ENCODE measurements at places on chromosomes 4 and X. TPM values are rescaled to one million over a fixed set of nuclear protein-coding genes. Genes with fewer than 3 reads are reported as not detected.
A peak's percentile ranks its signal among the peaks of the same experiment; 100 is the strongest.

- peak overlapping the region; percentile 73 for H3K4me3 ChIP-seq
- peak overlapping the region; percentile 89 for H3K27ac ChIP-seq
- DNase-seq = peak; percentile 88
- H3K36me3 ChIP-seq = no peaks in the 10 kb centered on the region
- no peaks in the 10 kb centered on the region for H3K27me3 ChIP-seq
- peaks cover 10% of the 10 kb centered on the region for H3K4me1 ChIP-seq
These were observed 769 bp downstream of the TCEAL1 start for GRCh38 chrX:103629318-103630170.

GRCh38 chr4:59091146-59092142 is 1981.3 kb upstream of the IGFBP7 start:
- H3K36me3 ChIP-seq = no peaks in the 10 kb centered on the region
- H3K27ac ChIP-seq = no peak overlapping the region
- no peaks in the 10 kb centered on the region for H3K27me3 ChIP-seq
- peaks cover 3% of the 10 kb centered on the region for H3K4me1 ChIP-seq
- no peak for DNase-seq
- H3K4me3 ChIP-seq = no peak overlapping the region

- no peaks in the 10 kb centered on the region for H3K36me3 ChIP-seq
- no peaks in the 10 kb centered on the region for H3K4me1 ChIP-seq
- peak; percentile 73 for DNase-seq
- H3K4me3 ChIP-seq = no peak overlapping the region
- no peaks in the 10 kb centered on the region for H3K27me3 ChIP-seq
- H3K27ac ChIP-seq = no peak overlapping the region
These were observed 65.4 kb upstream of the FAM9C start for GRCh38 chrX:13109817-13110216.

DNA sequence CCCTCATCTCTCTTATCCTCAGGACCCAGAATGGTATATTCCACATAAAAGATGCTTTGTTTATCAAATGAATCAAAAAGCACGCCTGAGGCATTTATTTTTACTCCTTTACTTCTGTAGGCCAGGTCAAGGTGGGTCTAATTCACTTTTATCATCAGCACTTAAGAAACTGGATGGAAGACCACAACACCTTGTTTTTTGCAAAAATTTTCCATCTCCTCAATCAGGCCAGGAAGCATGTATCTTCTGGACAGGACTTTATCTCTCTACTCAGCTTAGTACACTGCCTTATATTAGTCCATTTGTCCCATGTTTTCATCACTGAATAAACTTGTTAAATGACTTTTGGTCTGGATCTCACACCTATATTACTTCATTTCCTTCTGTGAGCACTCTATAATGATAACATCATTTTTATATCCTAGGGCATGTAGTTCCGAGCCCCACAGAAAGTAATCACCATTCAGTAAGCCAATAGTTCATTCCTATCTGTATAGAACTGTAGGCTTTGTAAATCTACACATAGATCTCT is 260.5 kb downstream of the CHIC1 start:
- H3K27me3 ChIP-seq = no peaks in the 10 kb centered on the region
- H3K27ac ChIP-seq = no peak overlapping the region
- H3K4me1 ChIP-seq = no peaks in the 10 kb centered on the region
- no peak overlapping the region for H3K4me3 ChIP-seq
- DNase-seq = no peak
- no peaks in the 10 kb centered on the region for H3K36me3 ChIP-seq

GRCh38 chr4:139951021-139951420 is 203.0 kb downstream of the MAML3 start:
- no peaks in the 10 kb centered on the region for H3K27me3 ChIP-seq
- H3K4me3 ChIP-seq = no peak overlapping the region
- peaks cover 13% of the 10 kb centered on the region for H3K4me1 ChIP-seq
- DNase-seq = no peak
- no peak overlapping the region for H3K27ac ChIP-seq
- H3K36me3 ChIP-seq = no peaks in the 10 kb centered on the region

- H3K27ac ChIP-seq = no peak overlapping the region
- H3K36me3 ChIP-seq = no peaks in the 10 kb centered on the region
- no peak overlapping the region for H3K4me3 ChIP-seq
- no peaks in the 10 kb centered on the region for H3K4me1 ChIP-seq
- no peak for DNase-seq
- H3K27me3 ChIP-seq = no peaks in the 10 kb centered on the region
These were observed 194.3 kb downstream of the SLC4A4 start for GRCh38 chr4:71533121-71533520.

GRCh38 chr4:88108747-88109122 is 49.7 kb downstream of the ABCG2 start:
- H3K4me3 ChIP-seq = no peak overlapping the region
- DNase-seq = no peak
- no peaks in the 10 kb centered on the region for H3K27me3 ChIP-seq
- H3K27ac ChIP-seq = no peak overlapping the region

GRCh38 chr4:120821977-120822376 is 100.5 kb downstream of the PRDM5 start:
- H3K27ac ChIP-seq = no peak overlapping the region
- DNase-seq = no peak
- H3K36me3 ChIP-seq = no peaks in the 10 kb centered on the region
- H3K4me1 ChIP-seq = no peaks in the 10 kb centered on the region

- no peak overlapping the region for H3K27ac ChIP-seq
- H3K4me1 ChIP-seq = no peaks in the 10 kb centered on the region
- H3K36me3 ChIP-seq = no peaks in the 10 kb centered on the region
- H3K27me3 ChIP-seq = no peaks in the 10 kb centered on the region
- H3K4me3 ChIP-seq = peak overlapping the region; percentile 39
These were observed 2.4 kb upstream of the BCORL1 start for GRCh38 chrX:129980001-129980401.

GRCh38 chrX:54641530-54641929 is 111.5 kb downstream of the GNL3L start:
- no peak overlapping the region for H3K27ac ChIP-seq
- no peaks in the 10 kb centered on the region for H3K36me3 ChIP-seq
- H3K27me3 ChIP-seq = no peaks in the 10 kb centered on the region
- no peak overlapping the region for H3K4me3 ChIP-seq

GRCh38 chrX:50106051-50106675 is 94.6 kb downstream of the AKAP4 start:
- H3K4me3 ChIP-seq = no peak overlapping the region
- no peaks in the 10 kb centered on the region for H3K27me3 ChIP-seq
- no peaks in the 10 kb centered on the region for H3K36me3 ChIP-seq

GRCh38 chrX:10016519-10017132 is 49.5 kb downstream of the CLDN34 start:
- no peaks in the 10 kb centered on the region for H3K36me3 ChIP-seq
- H3K4me1 ChIP-seq = no peaks in the 10 kb centered on the region
- H3K27me3 ChIP-seq = no peaks in the 10 kb centered on the region
- H3K4me3 ChIP-seq = peak overlapping the region; percentile 56
- H3K27ac ChIP-seq = peak overlapping the region; percentile 87

KIT gene
- total RNA-seq = 1.4 TPM

PLAC1 gene
- 0.99 TPM for total RNA-seq

All from cardiac muscle cell (in vitro differentiated cells and primary cell).